Endodermal cell (in vitro differentiated cells): ENCODE measurements at places on chromosomes 16 and 17.
A peak's percentile ranks its signal among the peaks of the same experiment; 100 is the strongest.

DNA sequence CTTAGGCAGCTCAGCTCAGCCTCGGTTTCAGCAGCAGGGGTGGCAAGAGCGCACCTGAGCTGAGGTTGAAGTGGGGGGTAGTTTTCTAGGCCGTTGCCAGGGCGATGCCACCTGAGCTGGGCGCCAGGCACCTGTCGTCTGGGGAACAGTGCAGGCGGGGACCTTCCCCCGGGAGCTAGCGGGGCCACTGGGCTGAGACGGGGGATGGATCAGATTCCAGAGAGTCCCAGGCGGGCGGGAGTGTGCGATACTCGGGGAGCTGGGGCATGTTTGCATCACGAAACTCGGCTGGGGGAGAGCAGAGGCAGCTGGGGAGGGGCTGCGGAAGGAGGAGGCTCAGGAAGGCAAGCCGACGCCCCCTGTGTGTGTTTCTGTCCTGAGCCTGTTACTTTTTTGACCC lies 477 bp upstream of the CLDN9 start:
- DNase-seq, result peak; percentile 73

DNA sequence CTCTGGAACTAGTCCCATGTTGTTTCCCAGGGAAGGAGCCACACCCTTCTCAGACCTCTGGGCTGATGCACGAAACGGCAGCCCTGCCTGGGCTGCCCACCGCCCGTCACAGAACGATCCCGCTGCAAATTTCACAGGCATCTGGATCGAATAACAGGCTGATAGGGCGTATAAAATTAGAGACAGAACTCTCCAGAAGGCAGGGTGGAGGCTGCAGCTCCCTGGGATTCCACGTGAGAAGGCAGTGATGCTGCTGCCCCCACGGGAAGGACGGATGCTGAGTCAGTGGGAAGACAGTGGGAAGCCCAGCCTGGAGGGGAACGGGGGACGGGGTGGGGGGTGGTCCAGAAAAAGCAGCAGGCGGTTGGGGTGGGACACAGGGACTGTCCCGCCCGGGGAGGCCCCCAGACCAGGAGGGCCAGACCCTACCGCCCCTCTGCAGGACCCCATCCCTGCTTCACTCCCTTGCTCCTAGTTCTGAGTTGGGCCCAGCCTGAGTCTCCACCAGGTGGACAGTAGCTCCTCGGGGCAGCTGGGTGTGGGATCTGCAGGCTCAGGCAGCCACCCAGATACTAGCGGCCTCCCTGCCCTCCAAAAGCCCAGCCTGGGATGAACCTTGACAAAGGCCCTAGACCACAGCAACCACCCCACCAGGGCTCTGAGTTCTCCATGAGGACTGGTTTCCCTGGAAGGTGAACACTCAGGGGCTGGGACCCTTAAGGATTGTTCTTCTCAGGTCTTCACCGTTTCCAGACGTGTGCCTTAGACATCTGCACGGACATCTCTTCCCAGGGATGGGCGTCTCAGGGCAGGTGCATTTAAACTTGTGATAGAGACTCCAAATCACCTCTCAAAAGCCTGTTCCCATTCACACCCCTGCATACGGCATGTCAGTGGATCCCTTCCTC lies 117.8 kb downstream of the METRNL start:
- DNase-seq, result no peak

GRCh38 chr17:48351911-48352332 lies 78.1 kb downstream of the SKAP1 start:
- no peak for DNase-seq

DNA sequence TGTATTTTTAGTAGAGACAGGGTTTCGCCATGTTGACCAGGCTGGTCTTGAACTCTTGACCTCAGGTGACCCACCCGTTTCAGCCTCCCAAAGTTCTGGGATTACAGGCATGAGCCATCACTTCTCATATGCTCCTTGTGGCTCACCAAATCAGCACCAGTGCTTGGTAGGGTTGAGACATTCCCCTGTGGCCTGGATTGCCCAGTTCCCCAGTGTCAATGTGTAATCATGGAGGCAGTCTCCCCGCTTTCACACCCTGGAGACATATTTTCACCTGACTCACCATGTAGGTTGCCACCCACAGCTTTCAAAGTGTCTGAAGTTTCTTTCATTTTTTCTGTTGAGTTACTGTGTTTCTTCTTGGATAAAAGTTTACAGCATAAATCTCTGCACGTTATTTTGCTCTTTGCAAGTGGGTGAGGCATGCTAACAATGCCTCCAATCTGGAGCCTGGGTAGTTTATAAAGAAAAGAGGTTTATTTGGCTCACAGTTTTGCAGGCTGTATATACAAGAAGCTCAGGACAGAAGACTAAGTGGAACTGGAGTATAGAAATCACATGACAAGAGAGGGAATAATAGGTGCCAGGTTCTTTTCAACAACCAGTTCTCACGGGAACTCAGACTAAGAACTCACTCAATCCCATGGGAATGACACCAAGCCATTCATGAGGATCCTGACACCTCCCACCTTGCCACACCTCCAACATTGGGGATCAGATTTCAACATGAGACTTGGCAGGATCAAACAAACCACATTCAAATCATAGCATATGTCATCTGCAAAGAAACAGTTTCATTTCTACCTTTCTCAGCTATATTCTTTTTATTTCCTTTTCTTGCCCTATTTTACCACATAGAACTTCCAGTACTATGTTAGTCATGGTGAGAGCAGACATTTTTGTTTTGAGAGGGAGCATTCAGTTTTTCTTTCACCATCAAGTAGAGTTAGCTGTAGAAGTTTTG lies 113.2 kb downstream of the PHKB start:
- no peak for DNase-seq

- peak; percentile 85 for DNase-seq
Measured at GRCh38 chr17:80486692-80487091, 10.3 kb upstream of the NPTX1 start.

GRCh38 chr17:40290629-40291280 lies 3.1 kb downstream of the CDC6 start:
- peak; percentile 76 for DNase-seq

DNA sequence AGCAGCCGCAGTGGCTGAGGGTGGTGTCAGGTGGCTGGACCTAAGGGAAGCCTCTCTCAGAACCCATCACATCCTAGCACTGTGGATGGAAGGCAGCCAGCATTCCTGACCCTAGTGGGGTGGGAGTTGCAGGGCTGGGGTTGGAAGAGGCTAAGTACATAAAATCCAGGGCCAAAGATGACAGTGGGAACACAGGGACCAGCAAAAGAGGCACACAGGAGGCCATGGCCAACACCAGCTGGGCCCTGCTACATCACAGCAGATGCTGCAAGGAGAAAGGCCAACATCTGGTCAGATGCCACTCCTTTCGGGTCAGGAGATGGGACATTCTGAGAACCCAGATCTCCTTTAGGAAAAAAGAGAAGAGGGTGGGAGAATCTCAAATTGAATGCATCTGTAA lies 415.4 kb downstream of the SLC39A11 start:
- DNase-seq, result no peak

DNA sequence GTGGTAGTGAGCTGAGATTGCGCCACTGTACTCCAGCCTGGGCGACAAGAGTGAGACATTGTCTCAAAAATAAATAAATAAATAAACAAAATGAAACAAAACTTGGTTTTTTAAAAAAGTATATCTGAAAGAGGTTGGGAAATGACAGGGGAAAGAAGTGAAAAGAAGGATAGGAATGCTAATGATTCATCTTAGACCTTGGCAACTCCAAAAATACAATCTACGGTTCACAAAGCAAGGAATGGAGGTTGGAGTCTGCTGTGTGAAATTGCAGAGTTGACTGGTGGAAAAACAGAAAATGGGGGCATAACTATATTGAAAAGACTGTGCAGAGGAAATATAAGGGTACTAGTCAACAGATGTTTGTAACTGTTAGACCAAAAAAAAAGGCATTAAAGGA lies 40.0 kb upstream of the CD300E start:
- no peak for DNase-seq

DNA sequence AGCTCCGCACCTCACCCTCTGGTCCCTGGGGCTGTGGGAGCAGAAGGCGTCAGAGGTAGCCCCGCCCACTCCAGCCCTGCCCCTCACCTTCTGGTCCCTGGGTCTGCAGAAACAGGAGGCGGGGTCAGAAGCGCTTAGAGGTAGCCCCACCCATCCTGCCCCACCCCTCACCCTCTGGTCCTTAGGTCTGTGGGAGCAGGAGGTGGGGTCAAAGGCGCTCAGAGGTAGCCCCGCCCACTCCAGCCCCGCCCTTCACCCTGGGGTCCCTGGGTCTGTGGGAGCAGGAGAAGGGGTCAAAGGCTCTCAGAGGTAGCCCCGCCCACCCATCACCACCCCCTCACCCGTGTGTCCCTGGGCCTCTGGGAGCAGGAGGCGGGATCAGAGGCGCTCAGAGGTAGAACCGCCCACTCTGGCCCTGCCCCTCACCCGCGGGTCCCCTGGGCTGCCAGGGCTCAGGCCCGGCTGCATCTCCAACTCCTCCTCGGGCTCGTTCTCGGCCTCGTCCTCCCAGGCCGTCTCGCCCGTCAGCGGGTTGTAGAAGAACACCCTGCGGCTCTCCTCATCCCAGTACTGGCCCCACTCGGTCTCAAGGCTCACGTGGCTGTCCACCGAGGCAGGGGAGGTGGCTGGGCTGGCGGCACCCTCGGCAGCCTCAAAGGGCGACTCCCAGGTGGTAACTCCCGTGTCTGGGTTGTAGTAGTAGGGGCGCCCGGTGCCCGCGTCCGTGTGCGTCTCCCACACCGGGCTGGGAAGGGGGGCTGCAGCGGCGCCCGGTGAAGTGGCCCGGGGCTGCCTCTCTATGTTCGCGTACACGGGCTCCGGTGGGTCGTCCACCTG lies 27.2 kb downstream of the ARHGAP27 start:
- DNase-seq, result peak; percentile 100

DNA sequence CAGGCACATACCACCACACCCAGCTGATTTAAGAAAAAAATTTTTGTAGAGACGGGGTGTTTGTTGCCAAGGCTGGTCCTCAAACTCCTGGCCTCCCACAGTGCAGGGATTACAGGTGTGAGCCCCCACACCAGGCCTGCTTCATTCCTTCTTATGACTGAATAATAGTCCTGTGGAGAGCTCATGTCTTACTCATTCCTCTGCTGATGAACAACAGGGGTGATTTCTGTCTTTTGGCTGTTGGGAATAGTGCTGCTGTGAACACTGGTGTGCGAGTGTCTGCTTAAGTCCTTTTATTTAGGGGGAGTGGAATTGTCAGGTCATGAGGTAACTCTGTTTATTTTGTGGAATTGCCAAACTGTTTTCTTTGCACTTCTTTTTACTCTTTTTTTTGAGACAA lies 2.7 kb upstream of the CTRB1 start:
- peak; percentile 64 for DNase-seq

DNA sequence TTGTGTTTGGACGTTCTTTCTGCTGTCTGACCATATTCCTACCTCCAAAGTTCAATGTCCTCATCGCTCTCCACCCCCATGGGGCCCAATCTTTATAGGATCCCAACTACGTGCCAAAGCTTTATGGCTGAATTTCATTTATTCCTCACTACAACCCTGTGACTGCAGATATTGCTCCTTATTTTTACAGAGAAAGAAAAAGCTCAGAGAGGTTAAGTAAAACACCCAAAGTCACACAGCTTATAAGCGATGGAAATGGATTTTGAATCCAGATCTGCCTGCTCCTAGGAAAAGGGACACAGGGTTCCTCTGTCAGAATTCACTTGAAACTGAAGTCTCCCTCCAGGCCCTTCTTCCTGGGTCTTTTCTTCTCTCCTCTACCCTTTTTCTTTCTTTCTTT lies 9.3 kb downstream of the NGFR start:
- no peak for DNase-seq

GRCh38 chr17:4958102-4958501 lies 7.2 kb downstream of the ENO3 start:
- no peak for DNase-seq

DNA sequence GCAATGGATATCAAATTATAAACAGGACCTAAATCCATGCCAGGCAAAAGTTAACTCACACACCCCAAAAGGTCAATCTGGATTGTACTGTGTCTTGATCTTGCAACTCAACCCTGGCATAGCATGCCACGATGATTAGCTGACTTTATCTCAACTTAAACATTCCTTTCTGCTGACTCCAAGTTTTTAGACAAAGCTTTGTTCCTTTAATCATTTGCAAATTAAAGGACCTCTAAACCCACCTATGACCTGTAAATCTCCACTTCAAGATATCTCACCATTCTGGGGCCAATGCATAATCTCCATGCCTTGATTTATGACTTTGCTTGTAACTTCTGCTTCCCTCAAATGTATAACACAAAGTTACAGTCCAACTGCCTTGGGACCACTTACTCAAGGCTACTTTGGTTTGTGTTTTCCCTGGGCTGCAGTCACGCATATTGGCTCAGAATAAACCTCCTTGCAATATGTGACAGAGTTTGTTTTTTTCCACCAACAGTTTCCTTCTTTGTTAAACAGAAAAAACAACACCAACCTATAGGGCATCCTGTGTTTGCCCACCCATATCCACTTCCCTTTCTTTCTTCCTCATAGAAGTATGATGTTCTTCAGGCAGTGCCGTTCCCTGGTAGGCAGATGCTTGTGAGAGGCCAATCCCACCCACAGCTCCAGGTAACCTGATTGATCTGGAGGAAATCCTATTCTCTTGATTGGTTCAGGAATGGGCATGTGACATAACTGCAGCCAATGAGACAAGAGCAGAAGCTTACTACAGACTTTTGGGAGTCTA lies 390.6 kb upstream of the ERCC4 start:
- DNase-seq, result no peak

GRCh38 chr17:66172691-66173223 lies 19.2 kb downstream of the CEP112 start:
- no peak for DNase-seq

DNA sequence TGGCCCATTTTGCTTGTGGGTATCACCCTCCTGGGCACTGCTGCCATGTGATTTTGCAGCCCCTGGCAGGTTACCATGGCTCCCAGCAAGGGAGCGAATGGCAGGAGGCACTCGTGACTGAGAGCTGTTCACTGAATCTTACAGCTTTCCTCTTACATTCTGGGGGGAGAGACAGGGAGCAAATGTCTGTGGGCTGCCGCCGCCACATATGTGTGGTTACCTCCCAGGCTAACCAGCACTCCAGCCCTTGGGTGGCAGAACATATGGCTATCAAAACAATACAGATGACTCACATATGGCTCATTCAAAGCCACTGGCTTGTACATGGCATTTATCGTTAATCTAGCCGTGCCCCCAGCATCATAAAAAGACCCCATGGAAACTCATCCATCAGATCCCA lies 19.8 kb downstream of the GTF3C1 start:
- DNase-seq, result no peak

- no peak for DNase-seq
Measured at GRCh38 chr16:69471121-69471520, 46.7 kb downstream of the CYB5B start.

- no peak for DNase-seq
Measured at GRCh38 chr16:2752850-2753732, 653 bp downstream of the SRRM2 start.

DNA sequence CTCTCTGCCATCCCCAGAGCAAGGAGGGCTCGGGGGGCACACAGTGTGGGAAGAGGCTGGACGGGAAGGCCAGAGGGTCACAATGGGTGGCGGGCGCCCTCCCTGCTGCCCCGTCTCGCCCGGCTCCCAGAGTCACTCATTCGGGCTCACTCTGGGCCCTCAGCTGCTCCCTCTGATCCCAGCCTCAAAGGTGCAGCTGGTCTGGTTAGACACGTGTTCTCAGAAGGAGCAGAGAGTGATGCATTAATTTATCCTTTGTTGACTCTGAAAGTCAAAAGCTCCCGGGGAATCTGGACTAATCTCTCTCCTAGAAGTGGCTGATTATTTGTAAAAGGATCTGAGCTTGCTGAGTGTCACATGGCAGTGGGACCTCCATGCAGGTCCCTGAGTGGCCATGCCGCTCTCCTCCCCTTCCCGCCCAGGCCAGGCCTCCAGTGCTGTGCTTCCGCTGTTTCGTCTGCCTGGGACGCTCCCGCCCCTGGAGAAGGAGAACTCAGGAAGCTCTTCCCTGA lies 87.5 kb downstream of the SEC14L1 start:
- peak; percentile 73 for DNase-seq
